T47D (cell line): ENCODE measurements at places on chromosomes 7 and 10.

GRCh38 chr10:114024876-114025610 is 18.6 kb upstream of the ADRB1 start:
- DNase-seq: no peak

- DNase-seq: peak; percentile 90
Observed at GRCh38 chr10:122112625-122113160, 123.7 kb downstream of the TACC2 start.

GRCh38 chr7:74617180-74617744 is 40.3 kb upstream of the GTF2I start:
- DNase-seq: no peak

DNA sequence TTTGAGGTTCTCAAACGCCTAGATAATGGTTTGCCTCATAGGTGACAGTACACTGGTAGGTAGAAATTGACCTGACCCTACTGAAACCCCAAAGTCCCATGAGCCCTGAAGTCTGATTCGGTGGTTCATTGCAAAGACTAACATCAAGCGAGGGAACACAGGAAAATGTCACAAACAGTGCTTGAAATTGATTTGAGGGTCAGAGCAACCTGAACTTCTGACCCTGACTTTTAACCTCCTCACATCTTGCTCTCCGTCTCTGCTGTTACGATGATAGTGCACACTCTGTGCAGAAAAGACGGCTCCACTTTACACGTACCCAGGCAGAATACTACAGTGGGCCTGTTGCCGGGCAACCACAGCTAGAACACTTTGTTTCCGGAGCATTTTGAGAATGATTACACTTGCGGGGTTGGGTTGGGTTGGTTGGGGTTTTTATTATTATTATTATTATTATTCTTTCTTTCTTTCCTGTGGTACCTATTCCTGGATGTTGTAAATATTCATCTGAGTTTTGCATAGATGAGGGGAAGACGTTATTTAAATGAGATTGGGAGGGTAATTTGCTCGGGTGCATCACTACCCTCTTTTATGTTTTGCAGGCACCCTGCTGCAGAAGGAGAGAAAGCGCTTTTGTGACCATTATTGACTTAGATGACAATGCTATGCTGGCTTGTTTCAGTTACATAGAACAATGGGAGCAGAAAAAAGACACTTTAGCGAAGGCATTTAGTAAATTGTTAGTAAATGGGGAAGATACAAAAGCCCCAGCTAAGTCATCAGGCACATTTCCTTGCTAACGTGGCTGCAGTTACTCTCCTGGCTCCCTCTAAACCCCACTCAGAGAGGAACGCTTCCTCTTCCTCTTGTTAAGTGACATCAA is 438.1 kb upstream of the NRP1 start:
- no peak for DNase-seq

DNA sequence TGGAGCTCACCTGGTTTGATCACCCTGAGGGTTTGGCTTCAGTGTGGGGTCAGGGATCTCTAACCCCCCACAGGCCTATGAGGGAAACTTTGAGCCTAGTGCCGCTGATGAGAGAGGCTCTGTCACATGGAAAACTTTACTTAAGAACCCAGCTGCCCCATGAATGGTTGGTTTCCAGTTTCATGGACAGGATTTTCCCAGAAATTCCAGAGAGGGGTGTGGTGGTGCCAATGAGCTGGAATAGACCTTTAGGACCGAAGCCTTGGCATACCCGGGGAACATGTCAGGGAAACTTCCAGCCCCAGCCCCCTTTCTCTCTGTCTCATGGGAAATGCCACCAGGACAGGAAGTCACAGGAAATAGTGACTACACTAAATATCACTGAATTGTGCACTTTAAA is 36.9 kb downstream of the AKR1B1 start:
- DNase-seq: no peak
